Stimulated activated CD4-positive, alpha-beta T cell treated with anti-CD3 and anti-CD28 coated beads, TNF-alpha, amount 100 ng/mL, for 4 hours (primary cell): ENCODE measurements at places on chromosomes 12 and 14.

GRCh38 chr12:51242876-51243275, 4.2 kb downstream of the DAZAP2 start:
- DNase-seq, result no peak

DNA sequence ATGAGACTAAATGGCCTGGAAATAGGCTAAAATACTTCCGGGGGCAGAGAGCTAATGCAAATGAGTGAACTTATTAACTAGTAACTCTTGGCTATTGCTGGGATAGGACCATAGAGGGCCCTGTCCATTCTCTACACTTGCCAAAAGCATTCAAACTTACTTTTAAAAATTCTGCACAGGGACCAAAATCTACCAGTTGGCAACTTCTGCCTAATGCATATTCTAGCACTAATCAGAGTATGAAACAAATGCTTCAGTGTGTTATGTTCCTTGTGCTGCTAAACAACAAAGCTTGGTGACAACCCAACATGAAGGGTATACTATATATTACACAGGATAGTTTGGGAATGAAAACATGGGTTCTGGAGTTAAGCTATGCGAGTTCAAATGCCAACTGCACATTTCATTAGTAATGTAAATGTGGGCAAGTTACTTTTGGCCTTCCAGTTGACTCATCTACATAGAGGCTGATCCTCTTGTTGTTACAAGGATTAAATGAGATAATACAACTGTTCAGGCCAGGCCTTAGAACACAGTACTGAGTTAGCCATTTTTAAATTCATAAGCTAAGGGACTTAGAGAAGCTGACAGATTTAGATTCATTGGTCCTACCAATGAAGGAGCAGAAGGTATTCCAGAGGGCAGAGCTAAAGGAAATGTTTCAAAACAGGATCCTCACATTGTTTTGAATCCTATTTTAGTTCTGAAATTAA, 32.4 kb downstream of the HIGD1C start:
- no peak for DNase-seq

DNA sequence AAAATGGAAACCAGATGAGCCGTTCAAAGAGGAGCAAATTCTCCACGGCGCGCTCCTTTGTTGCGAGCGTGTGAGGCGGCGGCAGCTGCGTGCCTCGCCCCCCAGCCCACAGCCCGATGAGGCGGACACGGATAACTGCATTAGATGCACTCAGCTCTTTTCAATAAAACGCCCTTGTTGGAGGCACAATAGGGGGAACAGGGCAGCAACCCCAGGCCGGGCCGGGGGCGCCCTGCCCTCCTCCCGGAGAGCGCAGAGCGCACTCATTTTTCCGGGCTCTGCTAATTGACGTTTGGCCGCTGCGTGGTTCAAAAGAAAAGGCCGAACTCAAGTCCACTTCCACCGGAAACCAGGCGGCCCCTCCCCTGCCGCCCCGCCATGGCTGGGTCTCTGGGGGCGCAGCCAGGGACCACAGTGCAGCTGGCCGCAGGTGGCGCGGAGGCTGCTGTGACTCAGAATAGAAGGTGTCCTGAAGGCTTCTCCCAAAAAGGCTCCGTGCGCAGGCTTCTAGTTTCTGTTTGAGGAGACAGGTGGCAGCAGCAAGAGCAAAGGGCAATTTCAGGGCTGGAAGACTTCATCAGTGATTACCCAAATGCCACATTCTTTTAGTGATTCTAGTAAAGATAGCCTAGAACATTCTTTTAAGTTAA, 29.0 kb upstream of the SMOC1 start:
- no peak for DNase-seq

GRCh38 chr14:91243074-91243471, 1.4 kb downstream of the GPR68 start:
- DNase-seq, result no peak

DNA sequence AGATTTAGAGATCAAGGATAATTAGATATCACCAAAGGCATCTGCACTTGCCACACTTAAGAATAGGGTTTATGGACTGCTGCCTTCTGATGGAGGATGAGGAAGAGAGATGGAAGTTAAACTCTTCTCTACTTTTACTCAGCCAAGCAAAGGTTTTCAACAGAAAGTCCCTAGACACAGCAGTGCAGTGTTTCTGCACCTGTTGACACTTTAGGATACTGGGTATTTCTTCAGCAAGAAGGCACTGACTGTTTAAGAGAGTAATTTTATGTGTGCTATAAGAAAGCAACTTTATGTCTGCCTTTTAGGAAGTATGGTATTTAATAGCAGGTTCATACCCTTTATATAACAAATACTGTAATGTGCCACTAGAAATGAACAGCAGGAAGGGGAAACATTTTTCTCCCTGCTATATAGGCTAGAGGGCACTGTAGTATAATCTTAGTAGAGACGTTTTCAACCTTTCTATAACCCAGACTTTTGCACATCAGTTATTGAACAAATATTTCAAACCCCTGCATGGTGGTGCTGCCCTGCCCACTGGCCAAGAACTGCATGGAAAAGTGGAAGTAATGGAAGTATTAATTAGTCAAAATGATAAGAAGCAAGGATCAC, 225.0 kb upstream of the GRIP1 start:
- no peak for DNase-seq

- DNase-seq, result no peak
Observed at GRCh38 chr14:74682169-74682952, 30.5 kb downstream of the AREL1 start.

DNA sequence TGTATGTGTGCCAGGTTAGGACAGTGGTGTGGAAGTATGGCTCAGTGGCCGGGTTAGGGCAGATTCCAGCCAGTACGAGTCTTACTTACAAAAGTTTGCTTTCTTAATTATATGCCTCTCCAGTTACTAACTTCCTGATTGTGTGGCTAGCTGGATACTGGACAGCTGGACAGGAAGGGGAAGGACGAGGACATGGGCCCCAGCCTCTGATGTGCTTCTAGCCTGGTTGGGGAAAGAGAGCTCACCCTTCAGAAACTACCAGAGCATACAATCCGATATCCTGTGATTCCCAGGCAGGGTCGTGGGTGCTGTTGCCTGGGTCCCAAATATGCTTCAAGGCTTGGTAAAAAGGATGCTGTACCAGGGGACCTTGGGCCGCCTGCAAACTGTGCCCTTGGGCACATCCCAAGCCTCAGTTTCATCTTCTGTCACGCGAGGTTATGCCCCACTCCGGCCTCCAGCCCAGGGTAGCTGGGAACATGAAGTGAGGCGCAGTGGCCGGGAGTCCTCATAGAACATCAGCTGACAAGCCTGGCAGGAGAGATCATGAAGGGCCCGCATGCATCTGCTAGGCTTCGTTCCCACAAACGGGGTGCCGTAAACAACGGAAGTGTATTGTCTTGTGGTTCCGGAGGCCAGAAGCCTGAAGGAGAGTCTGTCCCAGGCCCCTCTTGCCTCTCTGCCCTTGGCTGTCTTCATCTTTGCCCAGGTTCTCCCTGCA, 23.2 kb upstream of the RIN3 start:
- no peak for DNase-seq

GRCh38 chr12:94676031-94676641, 25.8 kb upstream of the TMCC3 start:
- DNase-seq, result no peak

DNA sequence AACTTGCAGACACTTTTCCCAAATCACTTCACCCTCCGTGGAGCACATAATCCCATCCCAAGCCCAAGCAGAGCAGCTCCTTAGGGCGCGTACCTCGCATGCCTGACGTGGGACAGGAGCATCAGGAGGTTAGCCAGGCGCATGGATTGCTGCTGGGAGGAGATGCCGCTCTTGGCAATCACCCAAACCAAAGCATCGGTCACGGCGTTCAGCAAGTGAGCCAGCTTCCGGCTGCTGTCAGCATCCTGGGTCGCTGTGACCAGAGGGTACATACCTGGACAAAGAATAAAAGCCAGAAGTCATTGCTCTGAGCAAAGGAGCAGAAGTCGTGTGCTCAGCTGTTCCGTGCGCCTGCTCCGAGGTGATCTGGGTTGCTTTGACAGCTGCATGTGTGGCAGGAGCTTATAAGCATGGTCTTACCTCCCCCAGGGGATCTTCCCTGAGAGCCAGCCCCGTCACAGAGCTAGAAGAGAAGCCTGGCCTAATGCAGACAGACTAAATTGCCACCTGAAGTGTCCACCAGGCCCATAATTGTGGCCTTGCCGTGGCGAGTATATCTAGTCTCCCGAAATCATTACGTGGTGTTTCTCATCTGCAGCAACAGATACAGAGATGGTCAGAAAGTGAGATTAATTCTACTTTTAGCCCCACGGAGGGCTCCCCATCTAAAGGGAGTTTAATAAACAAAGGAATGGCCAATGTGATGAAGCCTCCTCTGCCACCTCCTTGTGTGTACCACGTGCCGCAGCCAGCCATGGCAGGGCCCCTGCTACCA, 59.1 kb downstream of the ESR2 start:
- DNase-seq, result no peak

GRCh38 chr12:78407722-78408121, 456.9 kb upstream of the SYT1 start:
- no peak for DNase-seq

DNA sequence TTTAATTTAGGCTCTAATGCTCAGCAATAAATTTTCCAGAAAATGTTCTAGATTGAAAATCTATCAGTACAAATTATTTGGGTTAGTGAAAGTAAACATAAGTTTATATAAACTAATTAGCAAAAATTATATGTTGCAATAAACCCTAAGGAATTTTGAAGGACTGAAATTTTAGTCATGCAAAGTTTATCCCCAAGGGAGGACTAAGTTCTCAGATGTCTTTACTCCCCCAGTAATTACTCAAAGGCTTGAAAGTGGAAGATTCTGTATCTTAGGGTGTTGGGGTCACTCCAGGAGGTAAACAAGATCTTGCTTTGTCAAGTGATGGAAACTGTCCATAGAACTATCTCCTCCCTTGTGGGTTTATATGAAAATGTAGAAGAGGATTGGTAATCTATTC, 183.7 kb downstream of the AKAP6 start:
- DNase-seq, result no peak

GRCh38 chr12:3464561-3464960, 26.4 kb upstream of the PRMT8 start:
- no peak for DNase-seq

DNA sequence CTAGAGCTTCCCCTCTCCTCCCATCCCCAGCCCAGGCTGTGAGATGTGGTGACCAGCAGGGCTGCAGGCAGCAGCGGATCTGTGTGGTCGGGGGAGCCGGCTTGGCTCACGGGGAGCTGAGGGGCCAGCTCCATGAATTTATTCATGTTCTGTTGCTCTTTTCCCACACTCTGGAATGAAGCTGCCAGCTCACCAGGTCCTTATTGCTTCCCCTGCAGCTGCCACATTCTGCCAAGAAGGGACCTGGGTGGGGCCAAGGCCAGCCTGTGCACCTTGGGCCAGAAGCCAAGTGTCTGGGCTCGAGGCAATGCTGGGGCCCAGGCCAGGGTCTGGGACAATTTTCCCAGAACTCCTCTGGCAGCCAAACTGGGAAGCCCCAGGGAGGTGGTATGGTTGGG, 2.5 kb upstream of the C1QL4 start:
- no peak for DNase-seq

GRCh38 chr12:41361738-41362137, 173.6 kb downstream of the PDZRN4 start:
- no peak for DNase-seq

GRCh38 chr14:96204151-96205058, at the start of gene BDKRB2:
Gene BDKRB2, plus strand, starts transcription at chr14:96204839. Its CDS starts 32,269 bp downstream, at chr14:96237108.
- no peak for DNase-seq

- no peak for DNase-seq
Observed at GRCh38 chr14:59870277-59871165, at the start of gene RTN1. Gene RTN1, minus strand, starts transcription at chr14:59870776. Its CDS starts 146 bp downstream, at chr14:59870630.

GRCh38 chr14:58778202-58778601, 140.4 kb downstream of the DACT1 start:
- DNase-seq, result no peak

DNA sequence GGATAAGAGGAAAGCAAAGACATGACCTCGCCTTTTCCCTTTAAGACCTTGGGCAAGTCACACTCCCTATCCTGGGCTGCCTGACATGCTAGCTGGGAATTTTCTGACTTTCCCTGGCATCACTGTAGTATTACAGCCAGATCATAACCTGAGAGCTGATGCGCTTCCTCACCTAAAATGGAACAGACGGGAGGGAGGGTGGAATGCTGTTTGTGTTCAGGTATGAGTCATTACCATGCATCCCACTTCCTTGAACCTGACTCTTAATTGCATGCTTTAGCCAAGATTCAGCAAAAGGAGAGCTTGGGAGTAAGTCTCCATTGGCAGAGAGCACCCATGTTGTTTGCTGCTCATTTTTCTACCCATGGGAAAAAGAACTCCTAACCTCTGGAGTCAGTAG, 156.5 kb downstream of the KCNK10 start:
- no peak for DNase-seq

- no peak for DNase-seq
Observed at GRCh38 chr12:2111826-2112225, 59.0 kb downstream of the CACNA1C start.

DNA sequence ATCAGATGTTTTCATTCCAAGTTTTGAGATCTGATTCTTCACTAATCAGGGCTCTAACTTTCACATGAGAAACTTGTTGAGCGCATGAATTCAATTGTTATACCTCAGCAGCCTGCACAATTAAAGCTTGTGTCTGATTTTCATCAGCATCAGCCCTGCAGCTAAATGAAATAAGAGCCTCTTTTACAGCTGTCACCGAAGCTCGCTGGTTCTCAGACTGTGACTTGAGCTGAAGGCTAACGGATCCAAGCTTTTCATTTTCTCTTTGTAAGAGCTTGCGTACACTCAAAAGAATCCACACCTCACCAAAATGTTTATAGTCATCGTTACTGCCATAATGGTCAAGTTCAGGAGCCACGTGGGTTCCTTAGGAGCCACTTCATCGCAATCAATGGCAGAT, 65.5 kb upstream of the BEGAIN start:
- DNase-seq, result no peak

- DNase-seq, result no peak
Observed at GRCh38 chr14:105549481-105549880, 23.1 kb downstream of the TMEM121 start.

GRCh38 chr14:49008363-49008762, 577.8 kb downstream of the RPS29 start:
- no peak for DNase-seq

DNA sequence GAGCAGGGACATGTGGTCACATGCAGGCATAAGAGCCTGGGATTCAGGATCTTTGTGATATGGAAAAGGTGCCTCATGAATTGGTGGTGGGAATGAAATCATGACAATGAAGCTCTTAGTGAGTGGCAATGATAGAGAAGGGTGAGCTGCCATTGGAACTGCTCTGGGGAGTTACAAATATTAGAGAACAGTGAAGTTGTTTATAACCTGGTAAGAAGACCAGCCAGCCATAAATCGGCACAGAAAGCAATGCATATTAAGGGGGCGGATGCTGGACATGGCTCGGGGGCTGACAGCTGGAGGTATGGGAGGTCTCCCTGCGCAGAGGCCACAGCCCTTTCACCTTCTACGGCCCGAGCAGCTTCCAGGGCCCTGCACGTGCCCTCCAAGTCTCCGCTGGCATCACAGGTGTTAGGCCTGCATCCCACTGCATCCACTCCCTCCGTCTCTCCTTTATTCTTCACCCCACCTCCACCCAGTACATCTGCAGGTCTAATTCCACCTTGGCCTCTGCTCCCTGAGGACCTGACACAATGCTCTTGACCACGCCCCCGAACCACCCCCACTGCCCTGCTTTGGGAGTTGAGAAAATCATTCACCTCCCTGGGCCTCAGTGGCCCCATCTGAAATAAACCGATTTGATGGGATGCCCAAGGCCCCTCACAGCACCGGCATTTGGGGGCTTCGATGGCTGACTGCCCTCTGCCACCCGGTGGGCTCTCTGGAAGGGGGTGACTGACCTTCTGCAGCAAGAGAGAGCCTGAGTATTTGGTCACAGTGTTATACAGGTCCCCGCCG, 4.1 kb downstream of the CACNA2D4 start:
- no peak for DNase-seq

GRCh38 chr12:44574586-44574985, 301.5 kb downstream of the NELL2 start:
- DNase-seq, result no peak
